AG09309 (cell line): ENCODE measurements at places on chromosomes 7 and 10.

- no peak for DNase-seq
Observed at GRCh38 chr10:99533496-99534449, 1.0 kb downstream of the NKX2-3 start.

DNA sequence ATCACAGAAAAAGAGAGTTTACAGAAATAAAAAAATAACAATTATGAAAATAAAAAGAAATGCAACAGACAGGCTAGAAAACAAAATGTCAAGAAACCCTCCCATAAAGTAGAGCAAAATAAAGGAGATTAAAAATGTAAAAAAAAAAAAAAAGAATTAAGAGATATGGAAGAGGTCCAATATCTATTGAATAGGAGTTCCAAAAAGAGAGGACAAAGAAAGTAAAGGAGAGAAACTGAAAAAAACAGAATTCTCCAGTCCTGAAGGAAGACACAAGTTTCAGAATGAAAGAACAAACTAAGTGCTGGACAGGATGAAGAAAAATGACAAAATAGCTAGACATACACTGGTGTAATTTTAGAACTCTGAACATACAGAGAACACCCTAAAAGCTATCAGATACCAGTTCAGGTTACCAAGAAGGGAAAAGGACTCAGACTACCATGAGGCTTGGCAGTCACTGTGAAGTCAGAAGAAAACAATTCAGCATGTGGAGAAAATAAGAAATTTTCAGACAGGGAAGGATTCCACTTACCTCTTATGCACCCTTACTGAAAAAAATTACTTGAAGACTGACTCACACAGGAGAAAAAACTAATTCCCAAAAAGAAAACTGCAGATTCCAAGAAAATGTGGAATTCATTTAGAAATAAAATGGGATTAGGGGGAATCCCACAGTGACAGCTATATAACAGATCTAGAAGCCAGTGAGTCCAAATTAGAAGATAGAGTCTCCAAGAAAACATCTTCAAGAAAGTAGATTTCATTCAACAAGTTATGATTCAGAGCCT lies 40.4 kb upstream of the ABLIM1 start:
- DNase-seq = no peak

GRCh38 chr10:49534670-49535381 lies 4.1 kb downstream of the ERCC6 start:
- peak; percentile 55 for DNase-seq

DNA sequence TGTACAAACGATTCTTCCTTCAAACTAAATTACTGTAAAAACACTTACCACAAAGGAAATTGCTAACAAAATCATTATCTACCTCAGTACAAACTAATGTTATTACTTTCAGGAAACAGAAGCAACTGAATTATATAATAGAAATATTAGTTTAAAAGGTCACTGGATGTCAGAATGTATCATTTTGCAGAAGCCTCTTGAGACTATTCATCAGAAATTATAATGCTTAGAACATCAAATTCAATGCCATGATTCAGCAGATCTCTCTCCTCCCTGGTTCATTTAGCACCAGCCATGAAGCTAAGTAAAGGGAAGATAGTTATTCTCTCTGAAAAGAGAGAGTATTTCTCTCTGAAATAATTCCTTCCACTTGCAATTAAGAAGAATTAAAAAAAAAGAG lies 223.3 kb downstream of the IMMP2L start:
- DNase-seq = no peak

DNA sequence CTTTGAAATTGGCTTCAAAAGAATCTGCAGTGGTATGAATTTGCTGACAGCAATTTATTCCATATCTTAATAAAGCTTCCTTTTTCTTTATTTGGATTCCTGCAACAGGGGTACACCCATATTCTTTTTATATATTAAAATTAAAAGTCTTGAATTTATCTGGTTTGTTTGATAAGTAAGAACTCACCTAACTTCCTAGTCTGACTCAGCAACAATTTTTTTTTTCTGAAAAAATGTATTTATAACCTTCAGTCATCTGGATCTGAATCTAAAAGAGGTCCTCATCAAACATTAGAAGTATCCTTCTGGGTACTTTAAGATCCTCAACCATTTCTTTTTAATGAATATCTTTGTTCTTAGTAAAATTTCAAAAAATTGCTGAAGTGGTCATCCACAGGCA lies 4.5 kb downstream of the EPHB6 start:
- no peak for DNase-seq

- no peak for DNase-seq
Observed at GRCh38 chr10:63563623-63564022, 42.4 kb downstream of the REEP3 start.

DNA sequence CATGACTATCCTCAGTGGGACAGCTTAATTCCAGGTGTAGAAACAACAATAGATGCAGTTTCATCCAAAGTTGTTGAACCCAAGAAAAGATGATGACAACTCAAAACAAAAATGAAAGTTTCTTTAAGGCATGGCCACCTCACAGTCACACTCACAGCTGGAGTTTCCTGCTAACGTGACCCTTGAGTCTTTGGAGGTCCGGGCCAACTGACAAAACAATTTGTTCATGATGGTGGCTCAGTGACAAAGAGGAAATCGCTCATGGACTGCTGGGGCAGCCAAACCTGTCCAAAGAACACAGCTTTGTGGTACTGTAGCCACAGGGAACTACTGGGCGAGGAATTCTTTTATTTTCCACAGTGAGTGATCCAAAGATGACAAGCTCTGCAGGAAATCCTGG lies 96.0 kb upstream of the JCAD start:
- no peak for DNase-seq

DNA sequence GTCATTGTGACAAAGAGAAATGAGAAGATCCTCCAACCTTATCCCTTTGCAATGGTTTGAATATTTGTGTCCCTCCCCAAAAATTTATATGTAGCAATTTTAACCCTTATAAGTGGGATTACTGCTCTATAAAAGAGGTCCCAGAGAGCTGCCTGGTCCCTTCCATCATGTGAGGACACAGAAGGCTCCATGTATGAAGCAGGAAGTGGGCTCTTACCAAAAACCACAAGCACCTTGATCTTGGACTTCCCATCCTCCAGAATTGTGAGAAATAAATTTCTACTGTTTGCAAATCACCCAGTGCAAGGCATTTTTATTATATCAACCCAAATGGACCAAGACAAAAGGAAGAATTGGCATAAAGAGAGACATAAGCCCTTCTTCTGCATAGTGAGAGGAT lies 95.7 kb downstream of the KCNMA1 start:
- no peak for DNase-seq

DNA sequence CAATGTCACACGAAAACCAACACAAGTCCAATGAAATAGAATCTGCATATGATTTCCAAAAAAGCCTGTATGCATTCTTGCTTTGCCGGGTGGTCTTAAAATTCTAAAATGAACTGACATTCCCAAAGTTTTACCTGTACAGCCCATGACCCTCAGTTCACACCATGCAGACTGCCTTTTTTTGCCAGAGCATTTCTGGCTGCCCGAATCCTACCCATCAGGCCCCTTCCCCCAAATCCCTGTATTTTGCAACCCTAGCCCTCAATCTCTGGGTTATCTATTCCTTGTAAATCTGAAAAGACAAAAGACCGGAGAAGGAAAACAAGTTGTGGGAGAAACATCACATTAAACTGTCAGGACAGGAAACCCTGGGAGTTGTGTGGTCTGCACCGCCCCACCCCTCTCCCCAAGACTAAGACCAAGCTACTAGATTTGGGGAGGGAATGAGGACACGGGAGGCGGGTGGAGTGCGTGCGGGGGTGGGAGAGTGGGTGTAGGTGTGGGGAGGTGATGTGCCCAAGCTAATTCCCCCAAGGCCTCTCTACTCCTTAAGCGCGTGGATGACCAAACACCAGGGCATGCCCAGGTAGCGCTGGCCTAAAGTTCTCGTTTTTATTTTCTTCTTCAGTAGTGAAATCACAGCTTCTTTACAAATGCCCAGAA lies 1.4 kb downstream of the JCAD start:
- no peak for DNase-seq

DNA sequence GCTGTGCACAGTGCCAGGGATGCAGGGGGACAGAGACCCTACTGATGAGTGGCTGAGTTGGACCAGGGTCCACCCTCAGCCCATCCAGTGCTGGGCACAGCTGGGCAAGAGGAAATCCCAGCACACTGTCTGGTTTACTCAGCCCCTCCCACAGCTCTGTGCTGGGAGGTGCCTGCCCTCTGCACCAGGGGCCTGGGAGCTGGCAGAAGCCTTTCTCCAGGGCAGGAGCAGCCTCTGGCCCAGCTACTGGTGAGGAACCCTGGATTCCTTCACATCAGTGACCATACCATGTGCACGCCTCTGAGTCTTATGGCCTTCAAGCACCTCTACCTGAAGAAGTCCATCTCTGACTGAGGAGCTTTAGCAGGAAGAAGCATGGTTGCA lies 25.9 kb upstream of the C10orf71 start:
- no peak for DNase-seq
